B cell (primary cell): ENCODE measurements at places on chromosomes 12 and 14.

- peaks cover 6% of the 10 kb centered on the region for H3K27me3 ChIP-seq
- DNase-seq: peak; percentile 11
- H3K36me3 ChIP-seq: no peaks in the 10 kb centered on the region
- H3K4me1 ChIP-seq: no peaks in the 10 kb centered on the region
- peak overlapping the region; percentile 59 for H3K4me3 ChIP-seq
- no peak overlapping the region for H3K27ac ChIP-seq
Observed at GRCh38 chr12:48296586-48297282, 54.0 kb downstream of the ZNF641 start.

- no peak for DNase-seq
- no peaks in the 10 kb centered on the region for H3K36me3 ChIP-seq
- no peak overlapping the region for H3K27ac ChIP-seq
- H3K4me3 ChIP-seq: no peak overlapping the region
Observed at GRCh38 chr12:11412731-11413130, 17.4 kb upstream of the PRB2 start.

DNA sequence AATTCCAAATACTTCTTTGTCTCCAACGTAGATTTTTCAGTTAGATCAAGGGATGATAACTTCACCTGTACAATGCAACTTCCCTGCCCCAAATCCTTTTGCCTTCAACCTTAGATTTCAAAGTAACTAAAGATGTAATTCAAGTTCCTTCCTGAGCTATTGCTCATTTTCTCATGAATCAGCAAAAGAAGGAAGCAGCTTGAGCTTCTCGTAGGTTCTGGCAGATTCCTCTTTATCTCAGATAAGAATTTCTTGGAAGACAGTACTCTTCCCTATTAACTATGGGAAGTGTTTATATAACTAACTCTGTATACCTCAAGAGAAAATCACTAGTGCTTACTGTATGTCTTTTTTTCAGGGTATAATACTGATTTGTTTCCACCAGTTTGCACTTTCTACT lies 203.8 kb downstream of the RASSF9 start:
- no peak overlapping the region for H3K4me3 ChIP-seq

GRCh38 chr12:32087306-32087705 lies 19.3 kb upstream of the BICD1 start:
- H3K27ac ChIP-seq: no peak overlapping the region
- H3K27me3 ChIP-seq: no peaks in the 10 kb centered on the region
- DNase-seq: no peak
- no peaks in the 10 kb centered on the region for H3K4me1 ChIP-seq

- no peak overlapping the region for H3K4me3 ChIP-seq
- peaks cover 28% of the 10 kb centered on the region for H3K4me1 ChIP-seq
- no peaks in the 10 kb centered on the region for H3K27me3 ChIP-seq
- H3K27ac ChIP-seq: no peak overlapping the region
Observed at GRCh38 chr14:91237219-91237618, 7.3 kb downstream of the GPR68 start.

DNA sequence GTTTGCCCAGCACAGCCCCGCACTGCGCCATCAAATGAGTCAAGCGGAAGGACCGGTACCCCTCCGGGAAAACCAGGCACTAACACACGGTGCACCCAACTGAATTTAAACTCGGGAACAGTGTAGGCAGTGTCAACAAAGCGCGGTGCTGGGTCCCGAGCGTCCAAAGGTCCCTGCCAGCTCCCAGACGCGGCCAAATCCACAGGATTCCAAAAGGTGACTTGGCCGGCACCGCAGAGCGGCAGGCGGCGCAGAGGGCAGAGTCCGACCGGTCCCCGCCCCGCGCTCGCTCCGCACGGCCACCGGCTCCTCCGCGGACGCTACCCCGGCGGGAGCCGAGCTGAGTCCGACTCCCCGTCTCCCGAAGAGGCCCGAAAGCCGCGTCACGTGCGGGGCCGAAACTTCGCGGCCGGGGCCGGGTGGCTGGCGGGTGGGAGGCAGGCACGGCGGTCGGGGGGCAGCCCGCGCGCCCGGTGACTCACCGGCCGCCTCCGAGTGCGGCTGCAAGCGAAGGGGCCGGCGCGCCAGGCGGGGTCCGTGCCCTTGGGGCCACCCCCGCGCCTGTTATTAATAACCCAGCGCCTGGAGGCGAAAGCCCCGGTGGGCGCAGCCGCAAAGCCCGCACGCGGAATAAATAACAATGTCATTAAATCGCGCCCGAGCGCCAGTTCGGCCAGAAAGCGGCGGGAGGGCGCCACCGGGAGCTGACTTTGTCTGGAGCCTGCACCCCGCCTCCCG lies 863 bp downstream of the DENND5B start:
- DNase-seq: peak; percentile 78
- H3K36me3 ChIP-seq: no peaks in the 10 kb centered on the region
- no peaks in the 10 kb centered on the region for H3K27me3 ChIP-seq
- peak overlapping the region; percentile 95 for H3K4me3 ChIP-seq
